Daoy (cell line): ENCODE measurements at places on chromosomes 11 and 22. TPM values are rescaled to one million over a fixed set of nuclear protein-coding genes. Genes with fewer than 3 reads are reported as not detected.

BLID gene
- 0.34 TPM in 1 of 2 replicates, not detected in the other for total RNA-seq

GAS2L1 gene
- total RNA-seq: 10.0 and 11.1 TPM in 2 replicates

PGA4 gene
- not detected in 2 replicates for total RNA-seq

AQP11 gene
- total RNA-seq: 0.06 and 0.23 TPM in 2 replicates

BRSK2 gene
- total RNA-seq: 0.17 TPM in 1 of 2 replicates, not detected in the other

RAPSN gene
- not detected in 2 replicates for total RNA-seq

OR2AG1 gene
- total RNA-seq: not detected in 2 replicates

GRCh38 chr11:61481806-61482205 is 26.7 kb upstream of the LRRC10B start:
- DNase-seq: no peak

GRCh38 chr11:60700689-60701468 is 1.5 kb downstream of the MS4A8 start:
- DNase-seq: peak; percentile 28

GRCh38 chr11:64206457-64207255 is at the start of gene FERMT3:
Gene FERMT3 (plus strand): TSS chr11:64206721. CDS start chr11:64207365, 644 bp downstream.
- DNase-seq: no peak

- no peak for DNase-seq
Measured at GRCh38 chr11:119026970-119027369, 3.7 kb downstream of the SLC37A4 start.

- no peak for DNase-seq
Measured at GRCh38 chr22:48594016-48594756, 1233.5 kb downstream of the BRD1 start.

DNA sequence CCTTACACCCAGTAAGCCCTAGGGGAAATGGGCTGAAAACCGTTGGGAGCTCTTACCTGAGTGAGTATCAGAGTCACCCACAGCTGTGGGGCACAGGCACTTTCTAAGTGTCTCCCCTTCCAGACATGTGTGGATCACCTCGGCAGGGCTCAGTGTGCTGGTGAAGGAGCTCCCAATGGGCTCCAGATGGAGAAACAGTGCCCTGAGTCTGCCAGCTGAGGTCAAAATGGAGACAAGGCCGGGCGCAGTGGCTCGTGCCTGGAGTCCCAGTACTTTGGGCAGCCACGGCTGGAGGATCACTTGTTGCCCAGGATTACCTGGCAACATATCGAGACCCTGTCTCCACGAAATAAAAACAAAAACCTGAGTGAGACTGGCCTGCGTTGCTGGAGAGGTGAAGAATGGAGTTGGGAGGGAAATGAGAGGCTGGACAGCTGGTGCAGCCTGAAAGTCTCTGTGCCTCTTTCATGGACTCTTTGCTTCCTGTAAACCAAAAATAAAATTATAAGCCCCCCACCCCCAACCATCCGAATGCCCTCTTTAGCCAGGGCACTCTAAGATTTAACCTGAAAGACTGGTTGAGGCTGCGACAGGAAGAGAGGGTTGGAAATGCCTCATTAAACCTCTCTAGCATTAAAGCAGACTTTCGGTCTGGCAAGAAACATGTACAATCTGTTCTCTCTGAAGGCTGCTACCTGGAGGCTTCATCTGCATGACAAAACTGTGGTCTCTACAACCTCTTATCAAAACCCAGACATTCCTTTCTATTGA is 111.8 kb downstream of the SNX19 start:
- no peak for DNase-seq

- DNase-seq: no peak
Measured at GRCh38 chr11:72441752-72442207, 7.4 kb upstream of the CLPB start.

GRCh38 chr22:30922151-30922611 is 46.4 kb downstream of the MORC2 start:
- DNase-seq: peak; percentile 76

DNA sequence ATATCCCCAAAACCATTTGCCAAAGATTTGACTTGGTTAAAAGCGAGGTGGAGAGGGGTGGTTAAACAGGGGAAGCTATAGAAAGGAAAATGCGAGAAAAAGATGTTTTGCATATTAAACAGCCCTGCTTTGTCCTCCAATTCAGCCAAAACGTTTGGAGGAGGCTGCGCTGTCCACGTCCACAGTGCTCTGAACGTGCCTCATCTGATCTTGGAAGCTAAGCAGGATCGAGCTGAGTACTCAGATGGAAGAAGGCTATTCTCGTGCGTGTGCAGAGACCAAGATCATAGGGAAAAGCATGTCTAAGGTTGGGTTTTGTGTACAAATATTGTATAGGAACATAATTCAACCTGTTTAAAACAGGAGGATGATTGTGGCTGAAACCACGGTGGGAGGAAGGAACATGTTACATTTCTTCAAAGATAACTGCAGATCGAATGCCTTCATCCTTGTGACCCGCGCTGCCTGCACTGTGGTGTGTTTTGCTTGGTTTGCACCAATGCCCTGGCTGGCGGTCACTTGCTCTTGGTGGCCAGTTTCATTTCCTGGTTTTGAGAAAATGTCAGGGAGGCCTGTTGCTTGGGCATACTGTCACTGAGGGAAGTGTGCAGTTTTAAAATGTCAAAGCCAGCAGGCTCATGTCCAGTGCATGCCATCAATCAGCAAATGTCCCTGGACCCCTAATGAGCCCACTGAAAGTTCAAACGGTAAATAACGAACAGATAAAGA is 40.4 kb downstream of the FLI1 start:
- DNase-seq: no peak

- no peak for DNase-seq
Measured at GRCh38 chr11:101348786-101349185, 219.2 kb upstream of the PGR start.

DNA sequence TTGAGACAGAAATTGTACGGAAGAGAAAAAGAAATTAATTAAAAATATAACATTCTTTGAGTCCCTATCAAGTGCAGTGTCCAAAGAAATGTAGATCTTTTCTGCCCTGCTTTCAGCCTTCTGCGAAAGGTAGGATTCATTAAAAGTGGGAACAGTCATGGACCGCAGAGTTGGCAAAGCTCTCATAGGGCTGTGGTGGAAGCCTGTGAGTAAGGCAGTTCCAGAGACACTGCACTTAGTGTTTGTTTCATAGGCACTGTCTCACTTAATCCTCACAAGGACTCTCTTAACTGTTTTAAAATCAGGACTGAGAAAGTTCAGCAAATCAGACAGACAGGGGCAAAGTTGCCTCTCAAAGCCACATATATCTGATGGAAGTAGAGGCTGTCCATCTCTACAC is 5.5 kb downstream of the MRGPRX2 start:
- DNase-seq: peak; percentile 73

DNA sequence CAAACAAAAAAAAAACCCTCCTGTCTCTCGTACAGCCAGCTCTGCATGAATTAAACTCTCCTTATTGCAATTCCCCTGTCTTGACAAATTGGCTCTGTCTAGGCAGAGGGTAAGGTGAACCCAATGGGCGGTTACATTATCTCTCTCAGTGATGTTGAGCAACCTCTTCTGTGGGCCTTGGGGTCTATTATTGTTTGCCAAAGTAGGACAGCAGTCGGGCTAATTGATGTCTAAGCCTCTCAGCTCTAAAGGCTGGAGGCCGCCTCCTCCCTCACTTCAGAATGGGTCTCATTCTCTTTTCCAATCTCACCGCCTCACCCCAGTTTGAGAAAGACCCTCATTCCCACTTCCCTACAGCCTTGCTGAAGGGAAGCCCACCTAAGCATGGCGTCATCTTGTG is 1.3 kb upstream of the SLC25A45 start:
- peak; percentile 16 for DNase-seq

DNA sequence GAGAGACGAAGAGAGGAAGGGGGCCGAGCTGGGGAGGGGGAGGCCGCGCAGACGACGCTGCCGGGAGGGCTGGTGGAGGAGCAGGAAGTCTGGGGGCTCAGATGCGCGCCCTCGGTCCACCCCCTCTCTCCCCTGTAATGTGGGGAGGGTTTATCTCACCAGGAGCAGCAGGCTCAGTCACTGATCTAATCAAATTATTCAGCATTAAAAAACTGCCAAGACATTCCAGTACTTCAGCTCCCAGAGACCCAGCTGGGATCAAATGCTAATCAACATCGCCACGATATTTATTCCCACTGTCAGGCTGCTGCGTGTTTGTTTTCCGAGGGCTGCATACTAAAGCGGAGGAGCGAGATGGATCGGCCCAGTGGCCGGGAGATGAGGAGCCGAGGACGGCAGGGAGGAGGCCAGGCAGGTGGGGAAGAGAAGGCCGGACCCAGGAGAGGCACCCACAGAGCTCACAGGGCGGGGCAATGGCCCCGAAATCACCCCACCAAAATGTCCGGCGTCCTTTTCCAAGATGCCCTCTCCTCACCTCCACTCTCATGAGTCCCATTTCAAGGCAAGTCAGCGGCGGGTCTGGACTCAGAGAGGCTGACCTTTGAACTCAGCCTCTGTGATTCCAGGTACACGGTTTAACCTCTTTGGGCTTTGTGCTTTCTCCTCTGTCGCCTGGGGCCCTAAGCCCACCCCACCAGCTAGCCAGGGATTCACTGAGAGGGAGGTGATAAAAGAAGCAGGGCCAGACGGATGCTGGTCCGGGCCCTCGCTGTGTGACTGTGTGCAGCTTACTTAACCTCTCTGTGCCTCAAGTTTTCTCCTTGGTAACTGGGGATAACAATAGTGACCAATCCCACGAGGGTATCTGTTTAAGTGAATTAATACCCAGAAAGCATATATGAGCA is 502.1 kb downstream of the MN1 start:
- DNase-seq: no peak

- no peak for DNase-seq
Measured at GRCh38 chr11:87219266-87219665, 181.5 kb downstream of the TMEM135 start.

GRCh38 chr11:8259306-8259959 is 4.2 kb downstream of the LMO1 start:
- DNase-seq: no peak

GRCh38 chr11:74923125-74923524 is 25.8 kb downstream of the XRRA1 start:
- no peak for DNase-seq

DNA sequence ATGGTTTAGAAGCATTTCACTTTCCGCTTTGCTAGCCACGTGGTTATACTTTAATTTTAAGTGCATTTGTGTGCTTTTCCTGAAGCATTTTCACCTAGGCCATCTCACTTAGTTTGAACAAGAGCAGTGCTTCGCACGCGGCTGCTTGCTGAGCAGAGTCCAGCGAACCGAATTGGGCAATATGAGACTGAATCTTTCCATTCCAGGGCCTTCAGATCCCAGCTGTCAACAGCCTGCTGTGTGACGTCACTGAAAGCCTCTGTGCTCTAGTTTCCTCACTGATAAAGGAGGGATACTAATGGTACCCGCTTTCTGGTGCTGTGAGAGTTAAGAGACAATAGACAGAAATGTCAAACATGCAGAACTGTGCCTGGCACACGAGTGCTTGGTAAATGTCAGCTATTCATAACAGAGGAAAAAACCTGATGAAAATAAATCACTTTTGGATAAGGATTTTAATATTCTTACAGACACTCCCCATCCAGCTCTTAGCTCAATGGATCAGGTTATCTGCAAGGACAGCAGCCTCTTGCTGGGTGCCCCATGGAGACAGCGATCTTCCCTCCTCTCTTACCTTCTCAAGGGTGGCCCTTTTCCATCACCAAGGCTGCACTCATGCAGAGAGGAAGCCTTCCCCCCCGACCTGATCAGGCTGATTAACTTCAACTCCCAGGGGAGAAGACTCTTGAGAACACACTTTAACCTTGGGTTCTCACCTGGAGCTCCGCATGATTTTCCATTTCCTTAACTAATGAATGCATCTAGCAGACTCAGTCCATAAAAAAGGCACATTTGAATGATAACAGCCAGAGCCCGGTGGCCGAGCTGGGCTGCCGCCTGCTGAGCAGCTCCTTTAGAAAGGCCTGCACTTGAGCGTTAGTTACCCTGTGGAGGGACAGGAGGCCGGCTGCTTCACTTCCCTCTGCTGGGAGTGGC is 3.5 kb upstream of the GLB1L3 start:
- DNase-seq: no peak

GRCh38 chr22:35637254-35637653 is 11.0 kb upstream of the APOL6 start:
- DNase-seq: no peak

DNA sequence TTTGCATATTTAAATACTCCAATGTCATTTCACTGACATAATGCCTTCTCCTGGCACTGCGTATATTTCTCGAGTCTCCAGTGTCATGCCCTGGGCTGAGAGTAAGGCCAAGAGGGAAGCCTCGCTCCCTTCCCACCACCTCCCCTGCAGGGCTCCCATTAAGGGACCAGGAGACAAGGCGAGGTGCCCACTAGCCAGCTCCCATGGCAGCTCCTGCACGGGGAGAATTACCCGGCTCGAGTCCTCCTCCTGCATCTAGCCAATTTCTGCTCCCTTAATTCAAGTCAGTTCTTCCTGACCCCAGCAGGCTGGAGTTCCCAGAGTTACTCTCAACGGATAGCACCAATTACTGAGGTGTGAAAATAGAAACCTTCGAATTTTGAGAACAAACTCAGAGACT is 31.9 kb downstream of the OPCML start:
- DNase-seq: no peak

DNA sequence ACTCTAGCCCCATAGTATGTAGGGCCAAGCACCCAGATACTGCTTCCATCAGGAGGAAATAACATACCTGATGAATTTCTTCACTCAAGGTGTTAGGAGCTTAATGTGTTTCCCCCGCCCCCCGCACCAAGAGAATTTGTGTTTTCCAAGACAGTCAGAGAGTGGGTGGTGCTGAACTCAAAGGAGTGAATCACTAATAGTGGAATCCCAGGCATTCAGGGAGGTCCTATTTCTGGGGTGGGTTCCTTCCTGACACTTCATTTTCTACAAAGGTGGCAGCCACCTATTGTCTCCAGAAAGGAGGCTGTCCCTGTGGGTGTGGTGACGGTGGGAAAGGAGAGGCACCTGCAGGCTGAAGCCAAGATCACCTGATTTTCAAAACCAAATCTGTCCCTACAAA is 50.8 kb upstream of the ELF5 start:
- peak; percentile 38 for DNase-seq

GRCh38 chr11:88370782-88371181 is 33.2 kb upstream of the CTSC start:
- DNase-seq: no peak

- DNase-seq: no peak
Measured at GRCh38 chr11:126039485-126040271, 23.0 kb downstream of the CDON start.

DNA sequence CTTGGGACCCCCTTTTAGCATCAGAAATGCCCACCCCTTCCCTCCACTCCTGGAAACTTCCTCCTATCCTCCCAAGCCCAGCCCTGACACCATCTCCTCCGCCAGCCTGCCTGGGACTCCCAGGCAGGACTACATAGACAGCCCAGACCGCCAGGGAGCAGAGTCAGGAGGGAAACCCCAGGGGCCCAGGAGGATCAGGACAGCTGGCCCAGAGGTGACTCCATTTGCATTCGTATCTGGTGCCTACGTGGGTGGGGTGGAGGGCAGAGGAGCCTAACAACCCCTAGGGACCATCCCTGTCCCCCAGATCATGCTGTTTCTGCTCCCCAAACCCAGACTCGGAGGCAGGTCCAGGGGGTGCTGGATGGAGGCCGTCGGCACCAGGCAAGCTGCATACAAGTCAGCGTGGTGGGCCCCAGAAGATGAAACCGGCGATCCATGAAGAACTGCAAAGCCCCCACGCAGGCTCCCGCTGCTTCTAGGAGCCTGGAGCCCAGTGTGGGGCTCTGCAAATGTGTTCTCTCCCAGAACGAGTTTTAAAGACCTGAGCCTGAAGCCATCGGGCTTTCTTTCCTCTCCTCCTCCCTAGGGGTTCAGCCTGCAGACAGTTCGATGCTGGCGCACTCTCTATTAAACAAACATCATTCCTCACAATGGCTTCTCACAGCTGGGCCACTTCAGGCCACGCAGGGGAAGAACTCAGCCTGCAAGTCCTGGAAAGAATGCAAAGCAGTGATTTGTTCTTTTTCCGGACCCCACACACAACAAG is 1506.8 kb downstream of the BRD1 start:
- no peak for DNase-seq
